Left forelimb (tissue), 1 donor: ENCODE measurements at places on chromosomes 16 and 17.
A peak's percentile ranks its signal among the peaks of the same experiment; 100 is the strongest.

- DNase-seq, result no peak
These were observed 130.2 kb downstream of the MYO1D start for GRCh38 chr17:32746698-32747097.

- DNase-seq, result no peak
These were observed 40.5 kb upstream of the ACSF3 start for GRCh38 chr16:89052890-89053724.

GRCh38 chr16:77807021-77807420, 18.7 kb downstream of the VAT1L start:
- DNase-seq, result peak; percentile 20

DNA sequence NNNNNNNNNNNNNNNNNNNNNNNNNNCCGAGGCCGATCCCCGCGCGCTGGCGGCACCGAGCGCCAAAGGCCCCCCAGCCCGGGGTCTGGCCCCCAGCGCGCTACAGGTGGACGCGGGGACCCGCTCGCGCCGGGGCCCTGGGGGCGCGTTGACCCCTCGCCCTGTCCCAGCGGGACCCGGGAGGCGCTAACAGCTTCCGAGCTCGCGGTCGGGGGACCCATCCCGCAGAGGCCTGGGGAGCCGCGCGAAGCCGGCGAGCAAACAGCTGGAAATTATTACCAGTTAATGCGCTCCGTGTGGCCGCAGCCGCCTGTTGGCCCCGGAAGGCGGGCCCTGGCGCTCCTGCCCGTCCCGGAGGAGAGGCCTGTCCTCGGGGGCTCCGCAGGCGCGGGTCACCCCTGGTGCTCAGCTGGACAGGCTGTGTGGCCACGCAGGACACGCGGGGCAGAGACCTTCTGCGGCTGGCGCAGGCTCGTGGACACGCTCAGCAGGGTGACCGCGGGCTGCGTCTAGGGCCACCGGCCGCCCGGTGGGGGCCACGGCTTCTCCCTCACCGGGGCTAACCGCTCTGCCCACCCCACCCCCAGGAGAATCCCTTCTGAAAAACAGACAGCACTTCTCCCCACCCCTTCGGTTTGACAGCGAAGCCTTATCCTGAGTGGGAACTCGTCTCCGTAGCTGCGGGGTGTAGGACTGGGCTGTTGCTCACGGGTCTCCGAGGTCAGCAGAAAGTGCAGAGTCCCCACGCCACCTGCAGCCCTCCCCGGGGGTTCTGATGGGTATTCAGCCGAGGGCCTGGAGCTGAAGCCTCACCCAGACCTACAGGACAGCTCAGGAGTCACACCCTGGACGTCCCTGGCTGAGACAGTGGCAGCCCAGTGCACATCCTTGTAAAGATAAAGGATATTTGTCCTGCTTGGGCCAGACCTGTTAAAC, 138.7 kb upstream of the RPH3AL start:
- DNase-seq, result peak; percentile 85

DNA sequence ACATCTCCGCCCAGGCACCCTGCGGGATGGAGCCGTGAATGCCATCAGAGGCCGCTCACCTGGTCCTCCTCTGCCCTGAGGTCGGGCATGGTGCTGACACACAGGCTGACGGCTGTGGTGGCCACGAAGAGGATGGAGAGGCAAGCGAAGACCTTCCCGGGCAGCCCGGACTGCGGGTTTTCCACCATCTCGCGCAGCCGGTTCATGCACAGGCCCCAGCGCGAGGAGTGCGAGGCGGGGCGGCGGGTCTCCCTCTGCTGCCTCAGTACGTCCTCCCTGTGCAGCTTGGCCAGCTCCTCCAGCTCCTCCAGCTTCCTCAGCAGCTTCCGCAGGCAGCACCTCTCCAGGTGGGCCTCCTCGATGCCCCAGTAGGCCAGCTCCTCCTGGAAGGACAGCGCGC, 3.1 kb downstream of the KCNG4 start:
- DNase-seq, result no peak

- no peak for DNase-seq
These were observed 15.7 kb downstream of the CAVIN1 start for GRCh38 chr17:42407289-42407836.

DNA sequence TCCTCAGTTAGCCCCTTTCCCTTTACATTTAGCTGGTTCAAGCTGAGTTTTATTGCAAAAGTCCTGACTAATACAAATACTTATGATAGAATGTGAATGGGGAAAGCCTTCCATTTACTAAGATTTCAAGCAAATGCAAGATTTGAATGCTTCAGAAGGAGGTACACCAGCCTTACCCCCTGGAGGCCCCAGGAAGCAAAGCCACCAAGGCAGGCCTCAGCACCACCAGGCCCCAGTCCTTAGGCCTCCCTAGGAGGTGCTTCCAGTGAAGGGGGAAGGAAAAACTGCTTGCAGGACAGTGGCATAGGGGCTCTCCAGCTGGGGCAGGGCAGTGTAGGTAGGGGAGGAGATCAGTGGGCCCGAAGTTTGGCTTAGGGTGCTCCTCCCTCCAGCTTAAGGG, 7.3 kb upstream of the PRPSAP2 start:
- DNase-seq, result no peak

- no peak for DNase-seq
These were observed 10.9 kb downstream of the SLC43A2 start for GRCh38 chr17:1617620-1618174.

- no peak for DNase-seq
These were observed 36.2 kb downstream of the FBXL20 start for GRCh38 chr17:39365242-39365641.

GRCh38 chr17:83062011-83062817, 17.2 kb upstream of the METRNL start:
- no peak for DNase-seq

- DNase-seq, result no peak
These were observed 282.9 kb downstream of the RBFOX1 start for GRCh38 chr16:7615565-7615964.

GRCh38 chr17:67365738-67366192, 612 bp downstream of the PSMD12 start:
- no peak for DNase-seq

DNA sequence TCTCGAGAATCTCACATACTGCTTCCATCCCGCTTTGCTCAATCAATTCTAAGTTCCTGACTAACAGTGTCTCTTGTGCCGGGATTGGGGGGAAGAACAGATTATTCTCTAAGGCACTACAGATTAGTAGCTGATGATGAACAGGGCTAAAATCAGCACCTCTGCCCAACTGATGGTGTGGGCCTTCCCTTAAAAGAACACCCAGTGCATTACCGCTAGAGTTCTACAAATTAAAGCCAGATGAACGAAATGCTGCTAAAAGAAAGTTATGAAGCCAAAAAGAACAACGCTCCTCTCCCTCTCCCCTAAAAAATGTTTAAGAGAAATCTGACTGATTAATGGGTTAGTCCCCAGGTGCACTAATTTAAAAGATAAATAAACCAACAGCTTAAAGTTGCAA, 4.4 kb downstream of the CDC27 start:
- no peak for DNase-seq

GRCh38 chr17:82086941-82087906, 10.8 kb downstream of the FASN start:
- DNase-seq, result no peak

- DNase-seq, result peak; percentile 77
These were observed 74.0 kb downstream of the N4BP1 start for GRCh38 chr16:48535831-48536613.
